NK-92 treated with Interleukin-12 subunit alpha and Interleukin-12 subunit beta, amount 100 ng/mL, for 24 hours (cell line): ENCODE measurements at places on chromosomes 5 and 9.
A peak's percentile ranks its signal among the peaks of the same experiment; 100 is the strongest.

DNA sequence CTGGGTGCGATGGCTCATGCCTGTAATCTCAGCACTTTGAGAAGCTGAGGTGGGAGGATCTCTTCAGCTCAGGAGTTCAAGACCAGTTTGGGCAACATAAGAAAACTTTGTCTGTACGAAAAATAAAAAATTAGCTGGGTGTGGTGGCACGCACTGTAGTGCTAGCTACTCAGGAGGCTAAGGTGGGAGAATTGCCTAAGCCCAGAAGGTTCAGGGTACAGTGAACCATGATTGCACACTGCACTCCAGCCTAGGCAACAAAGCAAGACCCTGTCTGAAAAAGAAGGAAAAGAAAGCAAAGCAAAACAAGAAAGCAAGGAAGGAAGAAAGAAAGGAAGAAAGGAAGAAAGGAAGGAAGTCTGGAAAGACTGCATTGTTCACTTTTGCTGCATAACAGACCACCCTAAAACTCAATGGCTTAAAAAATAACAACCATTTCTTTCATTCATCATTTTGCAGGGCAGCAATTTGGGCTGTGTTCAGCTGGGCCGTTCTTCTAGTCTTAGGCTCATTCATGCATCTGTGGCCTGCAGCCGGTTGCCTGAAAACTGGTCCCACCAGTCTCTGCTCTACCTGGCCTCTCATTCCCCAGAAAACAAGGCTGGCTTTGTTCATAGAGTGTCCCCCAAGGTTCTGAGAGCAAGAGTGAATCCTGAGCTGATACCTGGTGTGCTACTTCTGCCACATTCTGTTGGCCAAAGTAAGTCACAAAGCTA, 82.4 kb upstream of the MIER3 start:
- no peak for DNase-seq

DNA sequence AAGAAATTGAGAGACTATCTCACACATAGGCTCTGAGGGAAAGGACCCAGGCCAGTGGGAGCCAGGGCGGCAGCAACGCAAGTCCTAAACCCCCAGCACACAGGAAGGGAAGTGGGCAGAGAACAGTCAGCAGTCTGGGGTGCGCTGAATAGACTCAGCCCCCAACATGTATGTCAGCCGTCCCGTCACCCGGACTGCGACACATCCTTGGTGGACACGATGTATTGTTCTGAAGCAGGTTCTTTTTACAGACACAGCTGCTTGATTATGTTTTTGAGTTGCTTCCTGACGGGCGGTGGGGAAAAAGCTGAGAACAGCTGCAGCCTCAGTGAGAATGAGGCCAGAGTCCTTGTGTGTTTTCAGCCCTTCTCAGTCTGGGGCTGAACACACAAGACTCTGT, 64.1 kb upstream of the CXCL14 start:
- no peak for DNase-seq

DNA sequence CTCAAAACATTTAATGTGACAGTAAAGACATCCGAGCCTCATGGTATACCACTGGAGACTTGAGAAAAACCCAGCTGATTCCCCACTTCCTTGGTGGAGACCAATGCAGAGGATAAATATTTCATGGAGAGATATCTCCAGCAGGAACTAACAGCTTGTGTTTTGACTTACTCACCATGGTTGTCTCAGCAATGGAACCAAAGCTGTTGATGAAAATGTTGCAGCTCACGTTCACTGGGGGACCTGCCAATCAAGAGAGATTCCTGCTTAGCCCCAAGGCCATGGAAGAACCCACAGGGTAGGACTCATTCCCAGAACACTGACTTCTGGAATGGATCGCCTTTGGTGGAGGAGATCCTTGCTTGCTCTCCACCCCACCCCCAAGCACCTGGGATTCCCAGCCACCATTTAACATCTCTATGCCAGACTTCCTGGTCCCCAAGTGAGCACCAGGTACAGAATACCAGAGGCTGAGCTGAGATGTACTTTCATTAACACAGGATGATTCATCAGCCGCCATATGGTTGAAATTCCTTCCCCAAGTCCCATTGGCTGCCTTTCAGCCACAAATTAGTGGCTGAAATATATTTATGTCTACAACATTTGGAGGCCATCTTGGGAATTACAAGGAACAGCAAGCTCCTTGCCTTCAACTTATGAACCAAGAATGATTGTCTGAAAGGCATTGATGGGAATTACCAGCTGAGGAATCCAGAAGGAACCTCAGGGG, 37.9 kb downstream of the GLRA1 start:
- DNase-seq, result no peak

DNA sequence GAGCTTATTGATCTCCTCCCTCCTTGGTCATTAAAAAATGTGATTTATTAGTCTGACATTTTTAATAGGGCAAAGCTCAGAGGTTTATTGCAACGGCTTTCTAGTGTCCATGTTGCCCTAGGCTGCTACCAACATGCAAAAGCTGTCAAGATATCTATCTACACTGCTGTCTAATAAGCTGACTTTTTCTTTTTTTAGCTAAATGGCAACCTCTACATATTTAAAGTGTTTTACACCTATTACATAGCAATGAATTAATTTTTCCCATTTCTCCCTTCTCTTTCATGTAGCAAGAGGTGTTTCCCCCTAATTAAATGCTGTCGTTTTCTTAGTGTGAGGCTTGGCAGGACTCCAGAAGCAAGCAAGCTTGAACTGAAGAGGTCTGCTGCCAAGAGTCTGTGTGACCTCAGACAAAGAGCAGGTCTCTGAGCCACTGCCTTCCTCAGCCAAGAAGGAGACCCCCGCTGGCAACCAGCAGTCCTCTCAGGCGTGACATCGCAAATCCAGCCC, 79.4 kb downstream of the GAS1 start:
- DNase-seq, result no peak

- DNase-seq, result peak; percentile 20
Observed at GRCh38 chr5:172106511-172107356, 81.3 kb downstream of the STK10 start.

GRCh38 chr9:69178583-69179011, 4.5 kb downstream of the TJP2 start:
- no peak for DNase-seq

DNA sequence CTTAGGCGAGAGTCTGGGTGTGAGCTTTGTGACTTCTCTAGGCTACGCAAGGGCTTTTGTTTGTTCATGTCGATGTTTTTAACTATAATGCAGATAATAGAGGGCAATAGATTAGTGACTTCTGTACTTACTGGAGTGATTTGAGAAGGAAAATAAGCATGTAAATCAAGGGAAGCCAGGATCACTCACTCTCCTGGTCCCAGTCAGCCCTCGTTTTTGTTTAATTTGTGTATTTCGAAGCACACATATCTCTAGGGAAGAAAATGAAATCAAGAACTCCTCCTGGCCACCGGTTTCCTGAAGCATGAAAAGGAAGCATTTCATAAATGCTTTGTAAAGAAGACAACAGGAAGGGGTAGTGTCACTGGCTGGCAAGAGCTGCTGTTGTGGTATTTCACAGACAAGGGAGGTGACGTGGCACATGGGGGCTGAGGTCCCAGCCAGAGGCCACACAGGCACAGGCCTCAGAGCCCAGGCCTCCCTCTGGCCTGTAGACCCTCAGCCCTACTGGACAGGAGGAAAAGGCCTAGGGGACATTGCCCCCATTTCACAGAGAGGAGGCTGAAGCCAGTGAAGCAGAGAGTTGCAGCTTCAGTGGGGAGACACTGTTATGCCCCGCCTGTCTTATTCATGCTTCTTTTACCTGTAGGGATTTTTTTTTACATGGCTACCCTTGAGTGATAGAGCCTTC, 34.1 kb downstream of the IRF1 start:
- peak; percentile 78 for DNase-seq

GRCh38 chr5:33299621-33300208, 141.1 kb upstream of the TARS1 start:
- DNase-seq, result no peak

- DNase-seq, result no peak
Observed at GRCh38 chr5:156387391-156387790, 60.4 kb downstream of the SGCD start.

GRCh38 chr9:135887585-135888050, 19.7 kb downstream of the CAMSAP1 start:
- DNase-seq, result no peak

DNA sequence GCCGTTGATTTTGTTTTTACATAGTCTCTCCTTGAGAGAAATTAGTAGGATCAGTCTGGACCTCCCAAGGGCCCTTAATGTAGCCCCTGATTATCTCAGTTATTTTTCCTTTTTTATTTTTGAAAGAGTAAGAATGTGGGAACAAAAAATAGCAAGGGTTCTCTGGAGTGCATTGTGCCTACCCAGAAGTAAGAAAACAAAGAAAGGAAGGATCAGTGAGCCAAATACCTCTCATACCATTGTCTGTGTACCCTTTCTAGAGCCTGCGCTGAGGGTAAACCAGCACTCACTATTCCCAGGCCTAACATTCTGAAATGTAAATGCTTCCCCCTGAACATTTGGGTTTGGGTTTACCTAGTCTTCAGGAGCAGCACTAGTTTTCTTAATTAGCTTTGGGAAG, 213.0 kb upstream of the TARS1 start:
- DNase-seq, result no peak

DNA sequence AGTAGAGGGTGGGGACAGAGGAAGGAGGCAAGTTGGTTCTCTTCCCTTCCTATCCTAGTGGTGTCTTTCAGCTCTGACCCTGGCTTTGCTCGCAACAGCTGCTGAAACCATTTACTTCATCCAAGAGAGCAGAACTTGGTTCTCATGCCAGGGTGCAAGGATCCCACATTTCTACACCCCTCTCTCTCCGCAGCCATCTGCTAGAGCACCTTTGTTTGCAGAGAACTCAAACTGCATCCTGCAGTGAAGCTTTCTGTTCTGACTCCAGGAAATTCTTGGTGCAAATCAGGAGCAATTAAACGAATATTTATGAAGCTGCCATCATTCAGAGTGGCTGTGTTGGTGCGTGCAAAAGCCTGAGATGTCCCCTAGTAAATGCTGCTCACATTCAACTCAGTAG, 31.9 kb downstream of the NEUROG1 start:
- no peak for DNase-seq

- DNase-seq, result no peak
Observed at GRCh38 chr9:18997151-18997550, 35.9 kb downstream of the SAXO1 start.

DNA sequence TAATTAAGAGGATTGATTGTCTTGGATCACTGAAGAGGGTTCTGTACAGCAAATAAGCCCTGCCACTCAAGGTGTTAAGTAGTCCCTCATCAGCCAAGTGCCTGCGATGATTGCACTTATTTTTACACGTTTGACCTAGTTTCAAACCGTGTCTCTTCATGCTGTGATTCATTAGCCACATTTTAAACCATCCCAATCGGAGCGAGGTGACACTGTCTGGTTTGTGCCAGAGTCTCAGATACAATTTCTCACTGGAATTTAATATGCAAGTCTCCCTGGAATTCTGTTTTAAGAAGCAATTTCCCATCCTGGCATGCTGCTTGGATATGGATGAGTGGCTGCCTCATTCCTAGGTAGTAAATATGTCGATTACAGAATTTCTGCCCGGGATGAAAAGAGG, 1.6 kb downstream of the INSYN2B start:
- no peak for DNase-seq

DNA sequence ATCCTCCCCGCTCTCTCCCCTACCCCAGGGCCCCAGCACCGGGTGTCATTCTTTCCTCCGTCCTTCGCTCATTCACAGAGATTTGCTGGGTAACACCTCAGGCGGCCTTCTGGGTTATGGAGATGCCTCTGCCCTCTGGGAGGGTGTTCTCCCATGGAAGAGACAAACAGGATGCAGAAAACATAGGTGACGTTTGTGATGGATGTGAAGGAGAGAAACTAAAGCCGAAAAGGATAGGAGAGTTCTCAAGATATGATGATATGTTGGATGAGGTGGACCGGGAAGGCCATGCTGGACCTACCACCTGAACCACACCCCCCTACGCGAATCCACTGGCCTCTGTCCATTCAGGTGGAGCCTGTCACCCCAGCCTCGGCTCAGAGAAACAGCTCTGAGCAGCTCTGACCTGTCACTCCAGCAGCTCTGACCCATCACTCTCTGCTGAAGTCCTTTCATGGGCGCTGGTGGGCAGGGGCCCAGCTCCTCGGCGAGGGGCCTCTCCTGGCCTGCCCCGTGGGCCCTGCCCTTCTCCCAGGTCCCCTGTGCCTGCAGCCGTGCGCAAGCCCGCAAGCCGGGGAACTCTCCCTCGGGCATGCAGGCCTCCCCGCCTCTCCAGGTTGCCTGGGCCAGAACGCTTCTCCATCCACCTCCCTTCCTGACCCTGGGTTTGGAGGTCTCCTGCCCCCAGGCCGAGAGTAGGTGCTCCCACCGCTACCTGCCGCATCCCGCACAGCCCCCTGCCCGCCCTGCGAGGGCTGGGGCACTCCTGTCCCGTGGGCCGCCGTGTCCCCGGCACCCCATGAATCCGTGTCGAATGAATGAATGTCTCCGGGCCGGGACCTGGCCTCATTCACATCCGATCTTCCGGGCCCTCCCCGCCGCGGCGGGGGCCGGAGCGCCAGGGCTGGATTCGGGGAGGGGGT, 717 bp upstream of the NCS1 start:
- DNase-seq, result no peak

DNA sequence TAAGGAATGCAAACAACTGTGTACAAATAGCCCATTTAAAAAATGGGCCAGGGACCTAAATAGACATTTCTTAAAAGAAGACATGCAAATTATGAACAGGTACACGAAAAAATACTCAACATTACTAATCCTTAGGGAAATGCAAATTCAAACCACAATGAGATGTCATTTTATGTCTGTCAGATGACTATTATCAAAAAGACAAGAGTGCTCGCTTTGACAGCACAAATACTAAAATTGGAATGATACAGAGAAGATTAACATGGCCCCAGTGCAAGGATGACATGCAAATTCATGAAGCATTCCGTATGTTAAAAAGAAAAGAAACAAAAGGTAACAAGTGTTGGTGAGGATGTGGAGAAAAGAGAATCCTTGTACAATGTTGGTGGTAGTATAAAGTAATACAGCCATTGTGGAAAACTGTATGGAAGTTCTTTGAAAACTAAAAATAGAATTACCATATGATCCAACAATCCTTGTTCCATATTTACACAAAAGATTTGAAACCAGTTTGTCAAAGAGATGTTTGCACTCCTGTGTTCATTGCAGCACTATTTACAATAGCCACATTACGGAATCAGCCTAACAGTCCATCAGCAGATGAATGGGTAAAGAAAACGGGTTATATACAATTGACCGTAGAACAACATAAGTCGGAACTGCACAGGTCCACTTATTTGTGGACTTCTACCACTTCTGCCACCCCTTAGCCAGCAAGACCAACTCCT, 47.2 kb upstream of the PCAT7 start:
- no peak for DNase-seq

DNA sequence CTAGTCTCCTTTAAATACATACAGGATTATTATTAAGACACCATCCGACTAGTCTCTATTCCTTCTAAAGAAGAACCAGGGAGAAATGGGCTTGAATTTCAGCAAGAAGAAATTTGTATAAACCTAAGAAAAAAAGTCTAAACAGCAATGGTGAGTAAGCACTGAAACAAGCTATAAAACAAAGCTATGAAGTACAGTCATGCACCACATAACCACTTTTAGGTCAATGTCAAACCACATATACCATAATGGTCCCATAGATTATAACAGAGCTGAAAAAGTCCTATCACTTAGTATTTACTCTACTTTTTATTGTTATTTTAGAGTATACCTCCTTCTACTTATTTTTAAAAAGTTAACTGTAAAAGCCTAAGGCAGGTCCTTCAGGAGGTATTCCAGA, 102.0 kb upstream of the NFIB start:
- DNase-seq, result no peak
